NCI-H524 (cell line): ENCODE measurements at places on chromosomes 3 and 15.

- peak; percentile 86 for DNase-seq
Observed at GRCh38 chr3:68893600-68894239, 38.6 kb downstream of the TAFA4 start.

DNA sequence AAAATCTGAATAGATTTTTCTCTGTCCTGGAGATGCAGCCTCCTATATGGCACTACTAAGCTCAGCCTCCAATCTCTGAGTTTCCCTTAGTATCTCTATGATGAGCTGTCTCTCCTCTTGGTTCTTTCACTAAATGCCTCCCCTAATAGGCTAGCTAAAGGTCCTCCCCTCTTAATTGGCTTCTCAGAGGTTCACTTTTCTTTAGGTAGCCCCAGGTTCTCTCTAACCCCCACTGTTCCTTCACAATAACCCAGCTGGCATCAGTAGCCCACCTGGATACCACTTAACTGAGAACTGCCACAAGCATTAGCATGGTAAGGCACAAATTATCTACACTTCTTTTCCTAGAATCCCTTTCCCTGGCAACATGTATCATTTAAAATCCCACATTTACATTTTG is 523.2 kb downstream of the IGSF11 start:
- DNase-seq = no peak

DNA sequence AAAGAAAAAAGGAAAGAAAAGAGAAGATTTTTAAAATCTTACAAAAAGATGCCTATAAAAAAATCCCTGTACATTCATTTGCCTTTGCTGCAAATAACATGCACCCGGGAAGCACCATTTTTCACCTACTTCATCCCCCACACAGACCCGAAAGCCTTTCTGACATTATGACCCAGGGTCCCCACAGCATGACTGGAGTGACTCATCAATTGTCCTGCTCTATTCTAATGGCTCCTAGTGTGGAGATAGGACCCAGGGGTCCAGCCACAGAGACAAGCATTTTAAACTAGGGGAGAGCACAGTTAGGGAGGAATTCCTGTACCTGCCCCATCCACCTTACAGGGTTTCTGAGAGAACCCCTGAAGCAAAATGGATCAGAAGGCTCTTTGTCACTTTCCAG is 14.7 kb upstream of the PXYLP1 start:
- DNase-seq = no peak

- DNase-seq = no peak
Observed at GRCh38 chr3:106425026-106425425, 556.2 kb upstream of the CBLB start.

DNA sequence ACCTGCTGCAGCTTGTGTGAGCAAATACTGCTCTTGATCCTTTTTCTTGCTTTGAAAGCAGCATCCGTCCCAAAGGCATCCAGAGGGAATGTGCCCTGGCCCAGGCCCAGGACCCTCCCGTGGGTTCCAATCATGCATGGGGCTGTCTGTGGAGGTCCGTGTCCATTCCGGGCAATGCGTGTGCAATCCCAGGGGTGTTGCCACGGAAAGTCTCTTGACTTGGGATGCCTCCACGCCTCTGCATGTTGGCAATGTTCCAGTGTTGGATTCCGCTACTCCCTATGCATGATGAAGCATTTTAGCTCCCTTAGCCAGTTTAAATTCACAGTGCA is 105.7 kb downstream of the SNRPN start:
- DNase-seq = no peak

GRCh38 chr3:72814308-72814707 is 33.9 kb downstream of the SHQ1 start:
- DNase-seq = no peak

GRCh38 chr3:194051366-194052149 is 84.4 kb upstream of the HES1 start:
- no peak for DNase-seq

DNA sequence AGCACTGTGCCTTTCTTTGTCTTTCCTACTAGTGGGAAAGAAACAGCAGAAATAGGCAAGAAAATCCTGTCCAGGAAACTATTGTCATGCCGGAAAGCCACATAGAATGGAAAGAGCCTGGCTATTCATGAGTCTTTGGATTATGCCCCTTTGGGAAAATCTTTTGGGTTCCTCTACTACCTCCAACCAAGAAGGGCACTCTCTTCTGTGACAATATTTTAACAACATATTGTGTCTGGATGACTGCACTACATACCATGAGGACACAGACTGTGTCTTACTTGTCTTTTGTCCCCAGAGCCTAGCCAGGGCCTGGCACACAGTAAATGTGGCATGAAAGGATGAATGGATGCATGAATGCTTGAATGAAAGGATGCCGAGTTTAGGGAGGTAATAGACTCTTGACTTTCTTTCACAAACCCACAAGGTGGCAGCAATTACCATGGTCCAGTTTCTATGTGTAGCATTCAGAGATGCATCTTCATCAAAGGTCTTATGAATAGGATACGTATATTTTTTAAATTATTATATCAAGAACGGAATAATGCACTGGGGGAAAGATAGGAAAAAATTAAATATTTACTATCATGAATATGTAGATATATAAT is 30.3 kb downstream of the ARL14 start:
- peak; percentile 20 for DNase-seq

- peak; percentile 10 for DNase-seq
Observed at GRCh38 chr15:27993996-27994780, 104.9 kb downstream of the OCA2 start.

GRCh38 chr15:29094711-29095110 is 174.9 kb downstream of the NSMCE3 start:
- peak; percentile 20 for DNase-seq

DNA sequence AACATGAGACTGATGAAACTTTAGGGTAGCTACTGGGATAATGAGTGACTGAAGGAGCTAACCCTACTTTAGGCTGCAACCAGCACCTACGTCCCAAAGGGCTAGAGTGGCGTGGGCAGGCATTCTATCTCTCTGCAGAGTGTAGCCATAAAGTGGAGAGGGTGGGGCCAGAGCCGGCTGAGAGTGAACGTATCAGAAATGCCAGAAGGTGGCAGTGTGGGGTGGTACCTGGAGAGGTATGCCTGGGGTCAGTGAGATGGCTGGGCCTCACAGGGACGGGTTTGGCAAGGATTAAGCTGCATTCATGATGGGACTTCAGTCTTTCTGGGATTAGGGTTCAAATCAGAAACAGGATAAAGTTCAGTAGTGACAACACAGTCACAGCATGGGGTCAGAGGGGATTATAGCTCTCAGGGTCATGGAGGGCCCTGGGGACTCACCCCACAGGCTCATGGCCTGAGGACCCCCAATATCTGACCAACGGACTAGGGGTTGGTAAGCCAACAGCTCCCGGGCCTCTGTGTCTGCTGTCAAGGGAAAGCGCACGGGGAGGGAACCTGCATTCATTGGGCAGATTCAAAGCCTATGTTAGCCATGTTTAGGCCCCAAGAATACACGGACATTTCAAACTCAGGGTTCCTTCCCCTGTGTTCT is 86.5 kb upstream of the FOXB1 start:
- DNase-seq = peak; percentile 78

DNA sequence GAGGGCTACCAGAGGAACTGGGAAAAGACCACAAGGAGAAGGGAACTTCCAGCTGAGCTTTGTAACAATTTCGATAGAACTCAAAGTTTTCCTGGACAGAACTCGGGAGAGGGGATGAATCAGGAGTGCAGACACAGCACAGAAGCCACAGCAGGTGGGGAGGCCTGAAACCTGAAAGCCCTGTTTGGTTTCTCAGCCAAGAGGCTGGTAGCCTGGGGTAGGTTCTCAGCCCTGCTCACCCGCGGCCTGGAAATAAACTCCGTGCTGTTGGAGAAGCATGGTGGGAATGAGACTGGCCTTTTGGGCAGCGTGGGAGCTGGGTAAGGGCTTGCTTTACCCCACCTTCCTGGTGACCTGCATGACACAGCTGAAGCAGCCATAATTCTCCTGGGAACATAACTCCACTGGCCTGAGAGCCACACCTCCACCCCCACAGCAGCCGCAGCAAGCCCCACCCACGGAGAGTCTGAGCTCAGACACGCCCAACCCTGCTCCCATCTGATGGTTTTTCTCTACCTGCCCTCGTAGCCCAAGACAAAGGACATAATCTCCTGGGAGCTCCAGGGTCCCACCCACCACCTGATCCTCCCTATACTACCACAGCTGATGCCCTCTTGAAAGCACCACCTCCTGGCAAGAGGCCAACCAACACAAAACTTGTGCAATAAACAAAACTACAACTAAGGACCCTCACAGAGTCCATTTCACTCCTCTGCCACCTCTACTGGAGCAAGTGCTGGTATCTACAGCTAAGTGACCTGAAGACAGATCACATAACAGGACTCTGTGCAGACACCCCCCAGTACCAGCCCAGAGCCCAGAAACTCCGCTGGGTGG is 52.5 kb upstream of the CHRM5 start:
- DNase-seq = no peak

- DNase-seq = no peak
Observed at GRCh38 chr15:89003865-89004725, 84.2 kb upstream of the ABHD2 start.

- peak; percentile 54 for DNase-seq
Observed at GRCh38 chr15:36407647-36408046, 171.8 kb upstream of the CDIN1 start.

DNA sequence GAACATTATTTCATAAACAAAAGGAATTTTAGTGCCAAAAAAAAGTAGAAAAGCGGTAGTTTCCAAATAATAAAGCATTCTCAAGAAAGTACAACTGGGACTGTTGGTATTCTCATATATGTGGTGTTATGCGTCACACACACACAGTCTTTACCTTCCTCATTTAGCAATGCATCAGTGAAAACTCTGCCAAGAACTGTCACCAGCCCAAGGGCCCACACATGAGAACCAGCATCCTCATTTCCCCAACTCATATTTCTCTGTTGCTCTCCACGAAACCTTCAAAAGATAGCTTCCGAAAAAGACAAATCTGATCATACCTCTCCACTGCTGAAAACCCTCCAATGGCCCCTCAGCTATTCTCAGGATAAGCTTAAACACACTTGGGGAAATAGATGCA is 150.7 kb downstream of the CADPS start:
- no peak for DNase-seq

GRCh38 chr3:78912687-78913086 is 855.1 kb downstream of the ROBO1 start:
- DNase-seq = peak; percentile 46

- DNase-seq = no peak
Observed at GRCh38 chr3:161500068-161500796, 3.6 kb downstream of the OTOL1 start.

DNA sequence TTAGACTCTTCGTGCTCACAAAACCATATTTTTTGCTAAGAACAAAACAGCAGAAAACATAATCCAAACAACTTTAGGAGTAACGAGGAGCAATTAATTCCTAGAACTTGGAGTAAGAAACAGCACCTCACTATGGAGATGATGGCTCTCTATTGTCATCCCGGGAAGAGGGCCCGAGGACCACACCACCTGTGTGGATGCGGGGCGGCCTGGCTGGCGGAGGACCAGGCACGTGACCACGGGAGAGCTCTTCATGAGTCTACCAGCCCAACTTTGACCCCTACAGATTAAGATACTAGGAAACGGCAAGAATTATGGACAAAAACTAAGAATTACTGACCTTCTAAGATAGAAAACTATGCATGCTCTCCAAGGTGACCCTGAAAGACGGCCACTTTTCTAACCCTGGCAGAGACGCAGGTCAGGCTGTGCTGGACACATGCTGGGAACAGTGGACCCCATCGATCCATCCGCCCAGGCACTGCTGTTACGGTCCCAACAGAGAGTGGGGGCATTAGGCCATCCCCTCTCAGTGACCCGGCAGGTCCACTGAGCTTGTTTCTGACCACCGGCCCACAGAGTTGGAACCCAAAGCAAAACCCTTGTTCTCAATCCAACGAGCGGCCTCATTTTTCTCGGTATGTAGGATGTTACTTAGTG is 13.1 kb upstream of the OCA2 start:
- DNase-seq = no peak

DNA sequence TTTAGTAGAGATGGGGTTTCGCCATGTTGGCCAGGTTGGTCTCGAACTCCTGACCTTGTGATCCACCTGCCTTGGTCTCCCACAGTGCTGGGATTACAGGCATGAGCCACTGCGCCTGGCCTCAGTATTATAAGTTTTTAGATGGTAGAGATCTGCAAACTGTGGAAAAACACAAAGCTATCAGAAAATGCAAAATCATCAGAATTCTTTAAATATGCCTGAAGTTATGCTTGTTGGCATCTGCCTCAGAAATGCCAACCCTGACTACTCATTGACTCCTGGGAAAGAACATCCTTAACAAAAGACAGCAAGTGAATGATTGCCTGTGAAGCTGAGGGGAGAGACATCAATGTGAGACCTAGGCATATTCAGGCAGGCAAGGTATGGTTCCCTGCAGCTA is 94.3 kb upstream of the MB21D2 start:
- DNase-seq = no peak
